ENCODE measurements at places on chromosomes 7 and 10.

GRCh38 chr10:124449170-124450011, 444 bp downstream of the NKX1-2 start:
- no peak for DNase-seq

DNA sequence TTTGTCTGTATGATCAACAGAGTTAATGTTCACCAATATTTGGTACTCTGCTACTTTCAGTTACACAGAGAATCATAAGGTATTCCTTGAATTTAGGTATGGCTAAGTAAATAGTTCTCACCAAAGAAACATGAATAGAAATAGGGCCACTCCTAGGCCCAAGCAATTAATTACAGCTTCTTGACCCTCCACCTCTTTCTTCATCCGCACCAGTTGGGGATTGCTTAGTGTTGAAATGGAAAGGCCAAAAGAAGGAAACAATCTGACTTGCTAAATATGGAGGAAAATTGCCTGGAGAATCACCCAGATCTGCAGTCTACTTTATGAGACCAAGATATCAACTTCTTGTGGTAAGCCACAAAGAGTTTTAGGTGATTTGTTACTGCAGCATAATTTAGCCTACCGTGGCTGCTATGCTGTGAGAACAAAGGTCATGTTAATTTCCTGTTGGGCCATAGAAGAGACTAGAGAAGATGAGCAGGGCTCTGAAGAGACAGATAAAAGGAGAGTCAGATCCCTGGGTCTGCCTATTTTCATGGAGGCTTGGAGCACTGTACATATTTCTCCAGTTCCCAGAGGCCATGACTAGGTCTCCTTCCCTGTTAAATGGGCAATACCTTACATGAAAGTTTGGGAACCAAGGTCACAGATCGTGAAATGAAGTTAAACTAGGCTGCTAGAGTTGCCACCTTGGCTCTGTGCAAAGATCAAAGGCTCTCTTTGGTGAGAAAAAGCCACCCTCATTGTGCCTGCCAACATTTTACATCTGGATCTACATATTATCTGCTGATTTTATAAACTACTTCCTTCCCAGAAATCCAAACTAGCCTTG, 93.3 kb upstream of the GDF10 start:
- peak; percentile 30 for DNase-seq

- no peak for DNase-seq
Measured at GRCh38 chr7:2143981-2144595, 88.7 kb downstream of the MAD1L1 start.

DNA sequence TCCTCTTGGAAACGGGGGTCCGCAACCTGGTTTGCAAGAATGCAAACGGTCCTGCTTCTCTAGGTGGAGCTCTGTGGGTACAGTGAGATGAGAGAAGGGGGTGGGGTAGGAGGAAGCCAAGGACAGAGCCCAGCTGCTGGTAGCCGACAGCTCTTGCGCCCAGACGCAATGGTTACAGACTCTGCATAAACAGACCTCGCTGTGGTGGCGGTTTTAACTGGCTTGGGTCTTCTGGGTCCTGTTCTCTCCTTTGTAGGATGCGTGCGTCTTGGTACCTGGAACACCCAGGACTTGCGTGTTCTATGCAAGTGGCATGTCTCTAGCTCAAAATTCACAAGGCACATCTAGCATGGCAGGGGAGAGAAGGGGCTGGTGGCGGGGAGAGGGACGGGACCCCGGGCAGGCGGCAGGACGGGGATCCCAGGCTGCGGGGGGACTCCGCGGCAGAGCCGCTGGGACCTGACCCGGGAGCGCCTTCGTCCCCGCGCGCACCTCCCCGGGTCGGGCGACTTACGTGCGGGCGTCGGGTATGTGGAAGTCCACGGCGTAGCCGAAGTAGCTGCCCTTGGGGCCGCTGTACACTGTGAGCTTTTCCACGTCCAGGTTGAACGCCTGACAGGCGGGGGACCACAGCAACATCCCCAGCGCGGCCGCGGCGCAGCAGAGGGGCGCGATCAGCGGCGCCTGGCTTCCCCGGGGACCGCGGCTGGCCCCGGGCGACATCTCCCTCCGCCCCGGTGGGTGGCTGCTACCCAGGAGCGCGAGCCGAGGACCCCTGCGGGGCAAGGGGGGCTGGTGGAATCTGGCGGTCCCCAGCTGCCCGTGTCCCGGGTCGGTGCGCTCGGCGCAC, 448 bp downstream of the ITGA8 start:
- DNase-seq = no peak

DNA sequence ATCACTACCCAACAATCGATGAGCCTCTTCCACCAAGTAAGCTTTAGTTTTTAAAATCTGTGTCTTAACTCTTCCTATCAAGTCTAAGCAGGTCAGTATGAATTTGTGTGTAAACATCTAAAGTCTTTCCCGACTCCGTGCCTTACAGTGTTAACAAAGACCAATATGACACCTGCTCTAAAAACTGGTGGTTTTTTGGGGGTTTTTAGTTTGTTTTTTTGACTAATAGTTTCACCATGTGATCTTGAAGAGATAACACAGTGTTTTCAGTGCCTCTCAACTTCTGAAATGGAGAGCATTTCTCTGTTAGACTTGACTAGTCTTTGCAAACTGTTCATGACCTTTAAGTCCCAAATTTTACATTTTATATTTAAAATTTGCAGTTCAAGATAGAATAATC, 132.0 kb upstream of the STK17A start:
- DNase-seq = no peak

DNA sequence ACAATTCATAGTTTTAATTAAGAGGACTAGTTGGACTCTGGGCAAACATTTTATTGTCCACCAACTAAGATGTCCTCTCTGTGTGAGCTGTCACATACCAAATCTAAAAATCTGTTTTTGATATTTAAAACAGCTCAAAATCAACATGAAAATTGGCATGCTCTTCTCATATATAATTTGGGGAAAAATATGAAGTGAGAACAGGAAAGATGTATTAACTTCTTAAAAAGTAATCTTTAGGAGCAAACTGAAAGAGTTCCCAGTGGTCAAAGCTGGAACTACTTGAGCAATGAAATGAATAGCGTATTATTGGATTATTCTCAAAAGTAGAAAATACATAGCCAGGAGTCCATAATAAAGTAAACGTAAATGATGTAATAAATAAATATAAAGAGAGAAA, 147.2 kb downstream of the DYNC1I1 start:
- DNase-seq = no peak

- DNase-seq = no peak
Measured at GRCh38 chr7:30329716-30330115, 45.3 kb downstream of the ZNRF2 start.

DNA sequence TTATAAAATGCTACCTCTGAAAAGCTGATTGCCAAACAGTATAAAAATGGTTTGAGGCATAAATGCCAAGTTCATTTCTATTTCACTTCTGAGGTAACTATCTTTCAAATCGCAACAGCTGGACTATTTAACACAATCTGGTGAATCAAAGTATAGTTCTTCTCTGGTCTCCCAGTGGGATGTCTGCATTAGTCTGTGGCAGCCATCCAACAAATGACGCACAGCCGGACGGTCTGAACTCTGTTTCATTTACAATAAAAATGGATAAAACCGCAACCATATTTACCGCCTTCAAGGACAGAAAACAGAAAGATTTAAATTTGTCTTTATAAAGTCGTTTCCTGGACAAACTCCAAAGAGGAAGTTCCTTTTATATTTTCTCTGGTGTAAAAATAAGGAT, 41.9 kb downstream of the ENO4 start:
- DNase-seq = no peak

DNA sequence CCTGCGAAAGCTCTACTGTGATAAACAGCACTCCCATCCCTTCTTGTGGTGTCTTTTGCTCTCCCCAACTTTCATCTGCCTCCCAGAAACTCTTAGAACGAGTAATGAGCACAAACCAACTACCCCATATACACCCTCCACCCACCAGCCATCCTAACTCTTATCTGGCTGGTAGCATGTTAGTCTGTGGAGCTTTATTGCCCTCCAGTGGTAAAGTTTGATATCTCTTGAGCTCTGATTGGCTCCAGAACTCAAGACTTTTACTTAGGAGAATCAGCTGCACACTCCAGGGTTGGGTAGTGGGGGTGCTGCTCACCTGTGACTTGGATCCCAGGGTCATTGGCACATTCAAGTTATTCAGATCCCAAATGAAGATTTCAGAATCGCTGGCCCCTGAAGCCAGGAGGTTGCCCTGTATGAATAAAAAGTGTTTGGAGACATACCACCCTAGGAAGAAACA, 10.9 kb downstream of the SEC31B start:
- peak; percentile 70 for DNase-seq

- DNase-seq = peak; percentile 7
Measured at GRCh38 chr10:132104471-132105301, 38.9 kb downstream of the JAKMIP3 start.

DNA sequence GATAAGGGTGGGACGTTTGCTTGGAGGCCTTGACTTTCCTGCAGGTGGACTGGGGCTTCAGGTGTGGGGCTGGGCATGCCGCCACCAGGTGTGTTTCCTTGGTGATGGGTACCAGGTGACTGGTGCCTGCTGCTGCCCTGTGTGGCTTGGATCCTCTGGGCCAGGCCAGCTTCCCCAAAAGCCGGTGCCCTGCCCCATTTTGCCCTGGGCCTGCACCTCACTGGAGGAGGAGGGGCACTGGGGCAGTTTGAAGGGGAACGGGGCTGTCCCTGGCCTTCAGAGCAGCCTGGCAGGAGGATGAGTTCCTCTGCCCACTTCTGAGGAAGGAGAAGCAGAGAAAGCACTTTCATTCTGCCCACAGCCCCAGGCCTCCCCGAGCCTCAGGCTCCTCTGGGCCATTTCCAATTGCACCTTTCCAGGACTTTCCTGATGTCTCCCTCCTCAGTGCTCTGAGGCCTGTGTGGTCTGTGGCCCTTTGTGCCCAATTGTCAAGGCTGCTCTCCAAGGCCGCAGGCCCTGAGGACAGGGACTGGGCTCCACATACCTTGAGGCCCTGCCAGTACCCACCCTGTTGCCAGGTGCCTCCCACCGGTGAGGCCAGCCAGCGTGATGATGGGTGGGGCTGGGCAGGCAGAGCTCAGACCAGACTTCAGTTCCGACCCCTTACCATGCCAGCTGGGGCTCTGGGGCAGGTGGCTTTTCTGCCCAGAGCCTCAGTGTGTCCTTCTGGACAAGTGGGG, 25.3 kb upstream of the SMARCD3 start:
- no peak for DNase-seq

DNA sequence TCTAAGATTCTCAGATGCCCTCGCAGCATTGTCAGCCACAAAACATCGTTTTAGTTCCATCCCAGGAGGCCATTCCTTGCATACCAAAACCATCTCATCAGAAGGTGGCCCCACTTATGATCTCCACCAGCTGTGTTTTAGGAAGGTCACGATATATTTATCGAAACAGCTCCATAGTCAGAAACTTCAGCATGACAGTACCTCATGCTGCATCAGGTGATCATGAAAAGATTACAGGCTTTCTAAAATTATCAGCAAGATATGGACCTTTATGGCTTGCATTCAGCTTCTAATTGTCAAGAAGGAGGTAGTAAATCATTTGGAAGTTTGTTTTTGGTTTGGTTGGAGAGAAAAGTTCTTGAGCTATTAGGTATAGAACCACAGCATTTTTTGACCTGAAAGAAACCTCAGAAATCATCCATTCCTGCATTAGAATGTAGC, 20.0 kb downstream of the JAZF1 start:
- no peak for DNase-seq

- no peak for DNase-seq
Measured at GRCh38 chr7:37065779-37066271, 341.5 kb upstream of the AOAH start.

DNA sequence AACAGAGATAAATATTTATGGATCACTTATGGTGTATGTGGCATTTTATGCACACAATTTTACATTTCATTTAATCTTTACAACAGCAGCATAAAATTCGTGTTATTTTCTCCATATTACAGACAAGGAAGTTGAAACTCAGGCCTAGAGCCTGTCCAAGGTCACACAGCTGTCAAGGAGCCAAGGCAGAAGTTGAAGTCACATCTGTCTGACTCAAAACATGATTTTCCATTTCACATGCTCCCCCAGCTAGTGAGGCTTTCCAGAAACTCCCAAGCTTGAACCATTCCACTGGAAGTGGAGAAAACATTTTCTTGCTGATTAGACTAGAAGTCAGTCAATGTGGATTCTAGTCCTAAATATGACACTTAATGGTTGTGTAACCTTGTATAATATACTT, 110.5 kb downstream of the HECTD2 start:
- DNase-seq = no peak

DNA sequence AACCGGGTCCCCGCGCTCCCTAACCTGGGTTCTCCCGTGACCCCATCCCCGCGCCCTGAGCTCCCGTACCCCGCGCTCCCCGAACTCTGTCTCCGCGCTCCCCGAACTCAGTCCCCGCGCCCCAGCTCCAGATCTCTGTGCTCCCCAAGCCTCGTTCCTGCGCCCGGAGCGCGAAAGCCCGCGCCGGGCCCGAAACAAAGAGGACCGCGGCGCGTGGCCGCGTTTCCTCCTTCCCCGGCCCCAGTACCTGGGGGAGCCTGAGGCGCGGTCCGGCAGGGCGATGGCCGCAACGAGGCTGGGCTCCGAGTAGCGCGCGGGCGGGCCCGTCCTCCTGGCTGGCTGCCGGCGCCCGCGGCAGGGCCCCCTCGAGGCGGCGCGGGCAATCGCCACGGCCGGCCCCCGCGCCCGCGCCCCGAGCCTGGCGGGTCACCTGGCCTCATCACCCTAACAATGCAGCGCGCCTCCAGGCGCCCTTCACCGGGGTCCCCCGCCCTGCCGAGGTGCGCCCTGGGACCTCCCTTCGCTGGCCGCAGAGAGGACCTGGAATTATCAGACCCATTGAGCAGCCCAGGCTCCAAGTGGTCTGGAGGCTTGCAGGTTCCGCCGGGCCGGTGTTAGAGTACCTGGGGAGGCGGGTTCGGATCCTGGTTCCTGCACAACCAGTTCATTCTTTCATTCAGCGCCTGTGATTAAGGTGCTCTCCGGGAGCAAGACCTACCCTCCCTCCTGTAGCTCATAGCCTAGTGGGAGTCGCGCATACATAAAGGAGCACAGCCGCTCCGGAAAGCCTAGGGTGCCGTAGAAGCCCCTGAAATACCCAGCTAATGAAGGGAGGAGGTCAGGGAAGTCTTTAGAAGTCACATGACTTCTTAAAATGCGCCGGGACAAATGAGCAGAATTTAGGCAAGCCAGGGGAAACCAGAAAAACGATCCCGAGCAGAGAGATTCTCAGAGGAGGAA, at the start of gene TNS3:
Gene TNS3 (minus strand): TSS at position 308 of the 960 bp plus-strand sequence. CDS start 142,475 bp downstream, outside the sequence.
- DNase-seq = no peak
